ENCODE measurements at places on chromosomes 13 and 19. TPM values are rescaled to one million over a fixed set of nuclear protein-coding genes. Genes with fewer than 3 reads are reported as not detected.

The ZNF443 gene
- total RNA-seq, result 2.2 TPM

The CERS1 gene
- 6.5 TPM for total RNA-seq

The ZNF791 gene
- total RNA-seq, result 26.1 TPM

The CAPN12 gene
- total RNA-seq, result not detected

DNA sequence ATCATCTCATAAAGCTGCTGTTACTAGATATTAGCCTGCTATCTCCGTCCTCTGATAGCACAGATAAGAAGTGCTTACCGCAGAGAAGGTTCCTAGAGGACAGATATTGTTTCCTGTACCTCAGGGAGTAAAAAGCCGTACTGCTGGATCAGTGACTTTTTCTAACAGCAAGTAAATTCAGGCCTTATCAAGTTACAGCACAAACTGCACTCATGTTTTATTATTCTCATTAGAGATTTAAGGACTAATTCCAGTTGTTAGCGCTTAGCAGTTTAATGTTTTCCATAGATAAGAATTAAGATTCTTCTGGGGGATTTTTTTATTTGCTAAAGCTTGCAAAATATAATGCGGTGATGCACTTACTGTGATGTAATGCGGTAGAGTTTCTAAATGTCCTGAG is 119.0 kb upstream of the OBI1 start:
- no peaks in the 10 kb centered on the region for H3K4me1 ChIP-seq
- H3K36me3 ChIP-seq, result no peaks in the 10 kb centered on the region
- H3K27ac ChIP-seq, result no peak overlapping the region
- no peak for DNase-seq

GRCh38 chr13:26310003-26310402 is 56.1 kb downstream of the CDK8 start:
- no peaks in the 10 kb centered on the region for H3K27me3 ChIP-seq
- peaks cover 5% of the 10 kb centered on the region for H3K36me3 ChIP-seq
- H3K4me1 ChIP-seq, result peaks cover 10% of the 10 kb centered on the region
- H3K27ac ChIP-seq, result no peak overlapping the region
- no peak overlapping the region for H3K4me3 ChIP-seq

- no peaks in the 10 kb centered on the region for H3K27me3 ChIP-seq
- no peaks in the 10 kb centered on the region for H3K36me3 ChIP-seq
- no peak overlapping the region for H3K4me3 ChIP-seq
- H3K27ac ChIP-seq, result no peak overlapping the region
- H3K4me1 ChIP-seq, result peaks cover 3% of the 10 kb centered on the region
- no peak for DNase-seq
Observed at GRCh38 chr19:8245869-8246835, 37.0 kb downstream of the CERS4 start.

GRCh38 chr13:103302676-103303075 is 236.5 kb upstream of the SLC10A2 start:
- no peaks in the 10 kb centered on the region for H3K36me3 ChIP-seq
- H3K4me3 ChIP-seq, result no peak overlapping the region
- no peaks in the 10 kb centered on the region for H3K4me1 ChIP-seq
- no peak for DNase-seq
- no peak overlapping the region for H3K27ac ChIP-seq
- H3K27me3 ChIP-seq, result no peaks in the 10 kb centered on the region

DNA sequence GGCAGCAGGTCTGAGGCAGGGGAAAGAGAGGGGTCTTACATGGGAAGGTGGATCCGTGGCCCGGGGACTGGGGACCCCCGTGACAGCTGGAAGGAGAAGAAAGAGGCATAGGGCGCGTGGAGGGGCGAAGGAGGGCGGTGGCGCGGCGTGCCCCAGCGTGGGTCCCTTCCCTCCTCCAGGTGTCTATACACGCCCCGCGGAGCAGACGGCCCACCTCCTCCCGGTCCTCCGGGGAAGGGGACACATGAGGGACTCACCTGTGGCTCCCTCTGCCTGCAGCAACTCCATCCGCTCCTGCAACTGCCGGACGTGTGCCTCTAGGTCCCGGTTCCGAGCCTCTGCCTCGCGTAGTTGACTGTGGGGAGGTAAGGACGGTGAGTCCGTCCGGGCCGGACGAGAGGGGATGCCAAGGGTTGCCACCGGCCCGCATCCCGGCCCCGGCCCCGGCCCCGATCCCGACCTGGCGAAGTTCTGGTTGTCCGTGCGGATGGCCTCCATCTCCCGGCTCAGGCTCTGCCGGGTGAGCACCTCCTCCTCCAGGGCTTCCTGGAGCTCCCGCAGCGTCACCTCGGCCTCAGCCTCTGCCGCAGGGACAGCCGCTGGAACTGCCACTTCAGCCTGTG is 2.4 kb upstream of the SIX5 start:
- DNase-seq, result no peak
- H3K36me3 ChIP-seq, result peaks cover 14% of the 10 kb centered on the region
- H3K27me3 ChIP-seq, result no peaks in the 10 kb centered on the region
- H3K27ac ChIP-seq, result peak overlapping the region; percentile 93
- H3K4me3 ChIP-seq, result peak overlapping the region; percentile 44
- peaks cover 16% of the 10 kb centered on the region for H3K4me1 ChIP-seq

- H3K4me1 ChIP-seq, result no peaks in the 10 kb centered on the region
- no peaks in the 10 kb centered on the region for H3K36me3 ChIP-seq
- no peaks in the 10 kb centered on the region for H3K27me3 ChIP-seq
- H3K4me3 ChIP-seq, result no peak overlapping the region
- DNase-seq, result no peak
Observed at GRCh38 chr19:39705578-39706188, 1.4 kb downstream of the LGALS14 start.

- peak within 1 kb of the TSS; percentile 95 for H3K27ac ChIP-seq
- peaks cover 50% of the 10 kb centered on the region for H3K4me1 ChIP-seq
- peak within 1 kb of the TSS; percentile 91 for H3K4me3 ChIP-seq
- DNase-seq, result peak; percentile 99
Observed at GRCh38 chr19:42217520-42218437, at the start of gene DEDD2. Gene DEDD2, minus strand, starts transcription at chr19:42217677. Its CDS starts 670 bp downstream, at chr19:42217007.

- no peaks in the 10 kb centered on the region for H3K36me3 ChIP-seq
- no peaks in the 10 kb centered on the region for H3K4me1 ChIP-seq
- DNase-seq, result no peak
- no peak overlapping the region for H3K4me3 ChIP-seq
- no peak overlapping the region for H3K27ac ChIP-seq
Observed at GRCh38 chr19:50925734-50926133, 14.5 kb upstream of the KLK4 start.

DNA sequence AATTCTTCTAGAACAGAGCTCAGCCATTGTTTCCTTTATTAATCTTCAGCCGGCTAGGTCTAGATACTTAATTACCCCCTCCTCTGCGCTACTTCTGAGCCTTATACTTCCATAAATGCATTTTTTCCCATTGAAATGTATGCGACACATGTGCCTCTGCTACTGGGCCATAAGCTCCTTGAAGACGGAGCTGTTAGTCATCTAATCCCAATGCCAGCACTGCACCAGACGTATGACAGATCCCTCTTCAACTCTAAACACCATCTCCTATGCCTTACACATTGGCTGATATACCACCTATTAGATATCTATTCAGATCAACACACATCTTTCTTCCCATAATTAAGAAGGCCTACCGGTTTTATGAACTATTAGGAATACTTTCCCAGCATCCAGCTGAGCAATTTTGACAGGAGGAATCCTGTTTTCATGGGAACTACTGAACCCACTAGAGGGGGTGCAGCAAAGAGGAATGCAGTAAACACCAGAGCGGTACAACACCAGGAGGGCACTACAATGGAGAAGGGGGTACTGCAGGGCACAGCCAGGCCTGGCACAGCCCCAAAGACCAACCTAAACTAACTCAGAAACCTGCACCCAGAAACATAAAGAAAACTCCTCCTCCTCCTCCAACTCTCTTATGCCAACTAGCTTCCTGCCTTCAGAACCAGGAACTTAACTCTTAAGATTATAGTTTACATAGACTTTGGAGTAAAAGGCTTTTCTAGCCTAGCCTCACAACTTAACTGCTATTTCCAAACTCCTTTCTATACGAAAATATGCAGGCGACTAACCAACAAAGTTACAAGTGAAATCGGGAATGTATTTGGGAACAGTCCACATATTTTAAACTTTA is 18.7 kb downstream of the STK24 start:
- peak overlapping the region; percentile 52 for H3K27ac ChIP-seq
- H3K4me1 ChIP-seq, result peaks cover 78% of the 10 kb centered on the region
- DNase-seq, result no peak
- peaks cover 7% of the 10 kb centered on the region for H3K36me3 ChIP-seq
- no peak overlapping the region for H3K4me3 ChIP-seq
- no peaks in the 10 kb centered on the region for H3K27me3 ChIP-seq

DNA sequence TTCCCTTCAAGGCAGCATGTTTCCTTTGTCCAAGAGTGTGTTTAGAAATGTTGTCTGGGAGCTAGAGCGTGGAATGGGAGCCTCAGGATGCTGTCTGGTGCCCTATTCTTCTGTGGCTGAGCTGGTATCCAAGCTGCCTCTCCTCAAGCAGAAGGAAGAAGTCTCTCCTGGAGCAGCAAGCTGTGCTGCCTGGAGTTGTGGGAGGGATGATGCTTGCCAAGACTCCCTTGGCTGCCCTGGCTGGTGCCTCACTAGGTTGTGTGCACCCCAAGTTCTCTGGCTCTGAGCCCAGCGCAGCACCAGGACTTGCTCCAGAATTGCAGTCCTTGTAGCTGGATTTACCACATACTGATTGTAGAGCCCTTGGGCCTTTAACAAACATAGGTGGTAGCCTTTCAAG is 4.7 kb upstream of the CYP4F3 start:
- no peaks in the 10 kb centered on the region for H3K36me3 ChIP-seq
- H3K4me1 ChIP-seq, result no peaks in the 10 kb centered on the region
- no peak for DNase-seq
- no peaks in the 10 kb centered on the region for H3K27me3 ChIP-seq

DNA sequence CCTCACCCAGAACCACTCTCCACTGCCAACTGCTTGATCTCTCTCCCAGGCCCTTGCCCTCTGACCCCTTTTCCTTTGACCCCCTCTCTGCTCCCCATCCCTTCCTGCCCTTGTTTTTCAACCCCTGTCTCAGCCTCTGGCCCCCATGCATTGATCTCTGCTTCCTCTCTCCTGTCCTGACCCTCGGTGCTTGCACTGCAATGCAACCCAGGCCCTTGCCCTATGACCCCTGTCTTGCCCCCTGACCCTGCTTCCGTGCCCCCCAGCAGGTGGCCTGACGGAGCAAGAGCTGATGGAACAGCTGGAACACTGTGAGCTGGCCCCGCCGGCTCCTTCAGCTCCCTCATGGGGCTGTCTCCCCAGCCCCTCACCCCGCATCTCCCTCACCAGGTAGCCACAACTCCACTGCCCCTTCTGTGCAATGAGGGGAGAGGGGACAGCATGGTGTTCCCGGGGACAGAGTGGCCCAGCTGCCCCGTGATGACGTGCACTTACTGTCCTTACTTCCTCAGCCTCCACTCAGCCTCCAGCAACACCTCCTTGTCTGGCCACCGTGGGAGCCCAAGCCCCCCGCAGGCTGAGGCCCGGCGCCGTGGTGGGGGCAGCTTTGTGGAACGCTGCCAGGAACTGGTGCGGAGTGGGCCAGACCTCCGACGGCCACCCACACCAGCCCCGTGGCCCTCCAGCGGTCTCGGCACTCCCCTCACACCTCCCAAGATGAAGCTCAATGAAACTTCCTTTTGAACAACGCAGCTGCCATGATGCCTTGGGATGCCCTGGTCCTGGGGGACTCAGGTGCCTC is 10.5 kb upstream of the LTBP4 start:
- peaks cover 17% of the 10 kb centered on the region for H3K36me3 ChIP-seq
- no peak overlapping the region for H3K4me3 ChIP-seq
- H3K4me1 ChIP-seq, result peaks cover 17% of the 10 kb centered on the region
- H3K27me3 ChIP-seq, result no peaks in the 10 kb centered on the region
- no peak overlapping the region for H3K27ac ChIP-seq

DNA sequence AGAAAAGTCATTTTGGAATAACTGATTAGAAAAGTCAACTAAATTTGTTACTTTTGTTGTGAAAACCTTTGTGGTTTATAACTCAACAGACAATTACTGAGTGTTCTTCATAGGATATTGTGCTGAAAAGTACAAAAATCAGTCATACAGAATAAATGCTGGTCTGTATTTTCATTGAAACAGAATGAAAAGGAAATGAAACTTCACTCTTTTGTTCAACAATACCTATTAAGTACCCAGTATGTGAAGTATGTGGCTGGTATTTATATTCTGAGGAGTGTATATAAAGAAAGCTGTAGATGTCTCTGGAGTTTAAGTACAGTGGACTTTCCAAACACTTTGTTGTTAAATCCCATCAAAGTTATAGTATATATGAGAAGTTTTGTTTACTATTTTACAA is 828.4 kb upstream of the ATXN8OS start:
- DNase-seq, result no peak
- H3K4me3 ChIP-seq, result no peak overlapping the region
- no peaks in the 10 kb centered on the region for H3K36me3 ChIP-seq
- peaks cover 2% of the 10 kb centered on the region for H3K27me3 ChIP-seq
